ENCODE measurements at places on chromosomes 3 and 15. TPM values are rescaled to one million over a fixed set of nuclear protein-coding genes. Genes with fewer than 3 reads are reported as not detected.

DNA sequence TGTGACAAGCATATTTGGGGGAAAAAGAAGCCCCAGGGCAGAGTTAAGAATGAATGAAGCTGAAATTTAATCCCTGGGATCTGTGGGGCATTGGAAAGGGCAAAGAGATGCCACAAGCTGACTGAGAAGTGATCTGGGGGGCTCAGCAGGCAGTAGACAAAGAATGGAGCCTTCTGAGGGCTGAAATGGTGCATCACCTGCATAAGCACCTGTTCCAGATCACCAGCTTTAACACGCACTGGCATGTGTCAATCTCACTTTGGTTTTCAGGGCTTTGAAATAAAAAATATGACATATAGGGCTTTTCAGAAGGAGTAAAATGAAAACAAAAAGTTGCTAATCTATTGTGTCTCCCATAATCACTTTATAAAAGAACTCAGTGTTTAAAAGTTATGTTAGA is 210.8 kb upstream of the ARHGEF26 start:
- H3K36me3 ChIP-seq, result no peaks in the 10 kb centered on the region
- H3K4me1 ChIP-seq, result no peaks in the 10 kb centered on the region
- no peak overlapping the region for H3K4me3 ChIP-seq
- no peak for DNase-seq

The SPINK8 gene
- total RNA-seq, result not detected

DNA sequence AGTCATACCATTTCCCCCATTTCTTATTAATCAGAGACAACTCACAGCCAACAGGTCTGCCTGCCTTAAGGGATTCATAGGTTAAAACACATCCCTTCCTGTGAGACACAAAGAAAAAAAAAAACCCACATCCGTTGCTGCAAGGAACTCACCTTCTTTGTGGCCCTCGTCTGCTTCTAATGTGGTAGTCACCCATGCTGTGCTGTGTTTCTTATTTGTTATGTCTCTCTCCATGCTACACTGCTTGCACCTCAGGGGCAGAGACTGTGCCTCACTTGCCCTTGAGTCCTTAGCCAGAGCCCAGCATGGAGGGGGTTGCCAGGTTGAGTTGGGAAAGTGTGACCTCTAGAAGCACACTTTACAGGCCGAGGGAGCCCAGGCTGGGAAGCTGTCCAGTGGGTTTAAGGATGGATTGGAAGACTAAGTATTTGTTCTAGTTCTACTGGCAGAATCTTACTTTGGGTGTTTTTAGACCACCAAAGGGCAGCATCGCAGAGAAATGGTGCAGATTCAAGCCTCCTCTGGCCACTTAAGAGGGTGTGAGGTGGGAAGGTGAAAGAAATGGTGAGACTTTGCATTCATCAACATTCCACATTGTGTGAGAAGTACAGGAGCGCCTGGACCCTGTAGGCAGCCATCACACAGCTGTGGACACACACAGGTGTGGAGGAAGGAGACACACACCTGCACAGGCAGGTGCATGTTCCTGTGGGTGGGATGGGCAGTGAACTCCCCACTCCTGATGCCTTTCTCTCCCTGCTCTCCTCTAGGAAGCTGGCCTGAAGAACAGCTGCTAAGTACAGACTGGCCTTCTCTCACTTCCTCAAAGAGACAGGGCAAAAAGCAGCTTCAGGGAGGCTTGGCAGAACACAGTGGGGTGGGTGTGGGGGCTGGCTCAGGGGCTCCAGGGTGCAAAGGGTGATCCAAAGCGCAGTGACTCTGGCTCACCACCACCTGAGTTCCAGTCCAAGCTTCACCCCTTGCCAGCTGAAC is 48.8 kb downstream of the GLB1 start:
- no peak for DNase-seq
- H3K4me3 ChIP-seq, result no peak overlapping the region
- H3K4me1 ChIP-seq, result no peaks in the 10 kb centered on the region
- H3K27ac ChIP-seq, result no peak overlapping the region
- no peaks in the 10 kb centered on the region for H3K36me3 ChIP-seq

DNA sequence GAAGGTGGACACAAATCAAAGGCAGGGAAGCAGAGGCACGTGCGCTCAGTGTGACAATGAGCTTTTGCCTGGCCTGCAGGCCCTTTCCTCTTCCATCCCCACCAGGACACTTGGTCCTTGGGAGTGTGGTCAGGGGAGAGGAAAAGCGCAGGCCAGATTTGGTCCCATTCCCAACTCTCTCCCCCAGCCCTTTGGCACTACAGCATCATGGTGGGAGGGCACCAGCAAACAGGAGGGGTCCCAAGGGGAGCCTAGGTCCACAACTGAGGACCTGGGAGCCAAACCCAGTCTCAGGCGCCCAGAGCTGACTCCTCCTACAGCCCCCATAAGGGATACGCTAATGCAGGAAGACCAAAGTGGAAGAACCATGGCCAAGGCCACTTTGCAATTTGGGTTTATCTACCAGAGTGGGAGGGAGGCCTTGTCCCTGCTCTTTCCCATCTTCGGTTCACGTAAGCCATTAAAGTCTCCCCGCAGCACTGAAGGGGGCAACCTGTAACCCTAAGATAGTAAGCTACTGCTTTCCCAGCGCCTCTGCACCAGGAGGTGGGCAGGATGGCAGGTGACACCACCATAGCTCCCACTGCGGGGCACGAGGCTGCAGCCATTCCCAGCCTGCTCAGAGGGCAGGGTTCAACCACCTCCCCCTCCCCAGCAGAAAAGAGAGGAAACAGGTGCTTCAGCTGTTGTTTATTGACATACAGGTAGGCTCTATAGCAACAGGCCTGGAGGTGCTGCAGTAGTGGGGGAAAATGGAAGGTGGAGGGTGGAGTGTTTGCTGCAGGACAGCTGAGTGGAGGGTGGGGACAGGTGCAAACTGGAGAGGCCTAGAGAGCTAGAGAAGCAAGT is 993 bp upstream of the GRAMD2A start:
- peak overlapping the region; percentile 82 for H3K4me3 ChIP-seq
- H3K36me3 ChIP-seq, result peaks cover 56% of the 10 kb centered on the region
- DNase-seq, result no peak
- H3K27ac ChIP-seq, result no peak overlapping the region
- H3K27me3 ChIP-seq, result peaks cover 7% of the 10 kb centered on the region
- no peaks in the 10 kb centered on the region for H3K4me1 ChIP-seq

All from H9 (cell line).